NCI-H1092 (cell line): ENCODE measurements at places on chromosomes 6 and 20.

GRCh38 chr6:49676671-49677281 lies 36.6 kb downstream of the CRISP2 start:
- no peak for DNase-seq

DNA sequence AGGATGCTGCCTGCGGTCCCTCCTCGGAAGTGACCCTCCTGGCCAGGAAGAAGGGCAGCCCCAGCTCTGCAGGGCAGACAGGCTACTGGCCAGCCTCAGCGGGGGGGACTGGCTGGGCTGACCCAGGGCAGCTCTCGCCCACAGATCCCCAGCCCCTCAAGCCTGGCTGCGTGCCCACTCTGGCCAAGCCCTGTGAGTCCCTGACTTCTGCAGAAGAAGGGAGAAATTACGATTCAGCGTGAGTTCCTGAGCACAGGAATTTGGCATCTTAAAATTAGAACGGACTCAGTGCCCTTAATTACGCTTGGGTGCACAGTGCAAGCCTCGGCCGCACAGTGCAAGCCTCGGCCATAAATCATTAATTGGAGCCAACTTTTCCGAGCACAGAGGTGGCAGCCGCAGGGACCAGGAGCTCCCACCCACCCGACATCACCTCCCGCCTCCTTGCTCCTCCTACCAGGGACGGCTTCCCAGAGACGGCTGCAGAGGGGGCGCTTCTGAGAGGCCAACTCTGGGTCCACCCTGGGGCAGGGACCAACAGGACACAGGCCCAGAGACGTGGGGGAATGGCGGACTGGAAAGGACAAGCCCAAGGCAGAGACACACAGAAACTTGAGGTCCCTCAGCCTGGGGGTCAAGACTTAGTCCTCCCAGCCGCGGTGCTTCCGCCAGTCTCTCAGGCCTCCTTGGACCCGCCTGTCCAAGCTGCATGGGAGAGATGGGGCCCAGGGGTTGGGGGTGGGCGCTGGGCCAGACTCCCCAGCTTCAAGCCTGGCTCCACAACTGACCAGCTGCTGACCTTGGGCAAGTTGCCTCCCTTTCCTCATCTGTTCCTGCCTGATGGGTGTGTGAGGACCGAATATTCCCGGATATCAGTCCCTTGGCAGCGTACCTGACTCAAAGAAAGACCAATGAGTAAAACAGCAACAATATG lies 165.4 kb downstream of the TAF4 start:
- DNase-seq, result no peak

DNA sequence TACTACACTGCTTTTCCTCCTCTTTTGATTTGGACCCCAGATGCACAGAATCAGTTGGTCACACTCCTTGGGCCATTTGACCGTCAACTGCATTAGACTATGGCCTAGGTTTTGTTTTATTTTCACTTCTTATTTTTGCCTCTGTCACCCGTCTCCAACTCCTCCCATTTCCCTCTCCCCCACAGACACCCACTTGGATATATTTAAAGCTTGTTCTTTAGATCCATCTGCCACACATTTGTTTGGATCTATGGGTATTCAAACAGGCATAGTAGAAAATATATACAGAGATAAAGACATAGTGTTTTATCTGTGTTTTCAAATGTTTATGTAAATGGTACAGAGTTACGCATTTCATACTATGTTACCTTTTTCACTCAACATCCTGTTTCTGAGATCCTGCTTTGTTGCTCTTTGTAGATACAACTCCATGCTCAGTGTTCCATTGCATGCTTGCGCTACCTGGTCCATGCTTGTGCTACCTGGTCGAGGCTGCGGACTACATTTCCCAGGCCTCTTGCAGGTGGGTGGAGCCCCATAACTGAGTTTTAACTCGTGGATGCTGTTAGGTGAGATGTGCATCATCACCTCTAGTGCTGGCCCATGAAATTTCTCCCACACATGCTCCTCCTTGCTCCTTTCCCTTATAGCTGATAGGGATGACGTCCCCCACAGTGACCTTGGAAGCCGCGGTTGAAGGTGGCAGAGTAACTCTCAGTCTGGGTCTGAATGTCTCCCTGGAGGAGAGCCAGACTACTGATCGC lies 11.5 kb upstream of the PREX1 start:
- no peak for DNase-seq

- peak; percentile 22 for DNase-seq
Measured at GRCh38 chr20:542777-543368, 717 bp downstream of the CSNK2A1 start.

DNA sequence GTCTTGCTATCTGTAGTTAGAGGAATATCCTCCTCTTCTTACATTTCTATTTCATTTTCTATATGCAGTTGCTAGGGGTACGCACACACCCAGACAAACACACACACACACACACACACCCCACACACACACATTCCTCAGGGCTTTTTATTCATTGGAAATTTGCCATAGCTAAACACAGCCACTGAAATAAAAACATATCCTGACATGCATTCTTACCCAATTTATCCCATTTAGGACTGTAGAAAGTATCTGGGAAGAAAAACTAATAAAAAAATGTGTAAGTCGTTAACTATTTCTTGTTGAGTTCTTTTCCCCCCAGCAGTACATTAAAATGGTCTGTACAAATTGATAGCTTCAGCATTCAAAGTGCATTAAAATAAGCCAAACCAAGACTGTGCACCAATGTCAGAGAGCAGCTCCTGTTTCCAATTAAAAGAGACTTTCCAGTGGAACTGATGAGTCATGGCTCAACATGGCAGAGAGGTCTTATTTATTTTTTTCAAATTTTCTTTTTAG lies 357.9 kb upstream of the AGPAT4 start:
- DNase-seq, result no peak

GRCh38 chr6:159828074-159828473 lies 28.0 kb downstream of the PNLDC1 start:
- DNase-seq, result no peak

- no peak for DNase-seq
Measured at GRCh38 chr6:79301290-79301689, 66.8 kb upstream of the HMGN3 start.

DNA sequence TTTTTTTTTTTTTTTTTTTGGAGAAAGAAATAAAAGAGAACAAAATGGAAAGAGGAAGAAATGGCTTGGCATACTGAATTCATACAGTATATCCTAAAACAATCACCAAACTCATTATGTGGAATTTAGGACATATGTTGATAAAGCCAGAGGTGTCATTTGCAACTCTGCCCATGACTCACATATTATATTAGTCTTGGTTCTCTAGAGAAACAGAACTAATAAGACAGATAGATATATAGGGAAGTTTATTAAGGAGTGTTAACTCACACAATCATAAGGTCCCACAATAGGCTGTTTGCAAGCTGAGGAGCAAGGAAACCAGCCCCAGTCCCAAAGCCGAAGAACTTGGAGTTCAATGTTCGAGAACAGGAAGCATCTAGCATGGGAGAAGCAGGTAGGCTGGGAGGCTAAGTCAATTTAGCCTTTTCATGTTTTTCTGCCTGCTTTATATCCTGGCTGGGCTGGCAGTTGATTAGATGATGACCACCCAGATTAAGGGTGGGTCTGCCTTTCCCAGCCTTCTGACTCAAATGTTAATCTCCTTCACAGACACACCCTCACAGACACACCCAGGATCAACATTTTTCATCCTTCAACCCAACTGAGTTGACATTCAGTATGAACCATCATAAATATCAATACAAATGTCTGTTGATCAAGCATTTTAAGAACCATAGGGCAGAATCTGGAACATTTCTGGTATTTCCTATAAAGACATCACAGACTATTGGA lies 102.3 kb downstream of the UBE3D start:
- no peak for DNase-seq

DNA sequence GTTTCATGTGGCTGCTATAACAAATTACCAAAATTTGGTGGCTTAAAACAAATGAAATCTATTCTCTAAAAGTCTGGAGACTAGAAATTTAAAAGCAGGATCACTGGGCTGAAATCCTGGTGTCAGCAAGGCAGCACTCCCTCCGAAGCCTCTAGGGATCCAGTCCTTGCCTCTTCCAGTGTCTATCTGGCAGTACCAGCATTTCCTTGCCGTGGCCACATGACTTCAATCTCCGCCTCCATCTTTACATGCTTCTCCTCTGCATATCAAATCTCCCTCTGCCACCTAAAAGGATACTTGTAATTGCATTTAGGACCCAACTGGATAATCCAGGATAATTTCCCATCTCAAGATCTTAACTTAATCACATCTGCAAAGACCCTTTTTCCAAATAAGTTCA lies 30.2 kb downstream of the ARHGAP18 start:
- DNase-seq, result no peak

GRCh38 chr6:168851460-168852375 lies 401.9 kb downstream of the THBS2 start:
- no peak for DNase-seq

GRCh38 chr20:5164645-5165625 lies 38.1 kb downstream of the CDS2 start:
- no peak for DNase-seq

DNA sequence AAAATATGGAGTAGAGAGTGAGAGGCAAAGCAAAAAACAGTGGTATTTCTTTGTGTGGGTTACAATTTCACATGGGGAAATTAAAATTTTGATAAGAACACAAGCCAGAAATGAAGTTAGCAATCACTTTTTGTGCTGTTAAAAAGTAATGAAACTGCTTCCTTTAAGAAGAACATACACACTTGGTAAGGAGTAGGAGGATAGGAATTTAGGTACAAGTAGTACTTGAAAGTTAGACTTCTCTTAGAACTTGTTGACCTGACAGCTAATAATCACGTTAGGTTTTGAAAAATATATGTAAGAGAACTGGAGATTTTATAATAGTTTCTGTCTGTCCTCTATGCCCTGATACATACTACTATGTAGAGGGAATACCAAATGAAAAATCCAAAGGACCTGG lies 260.8 kb downstream of the ADGRB3 start:
- no peak for DNase-seq

DNA sequence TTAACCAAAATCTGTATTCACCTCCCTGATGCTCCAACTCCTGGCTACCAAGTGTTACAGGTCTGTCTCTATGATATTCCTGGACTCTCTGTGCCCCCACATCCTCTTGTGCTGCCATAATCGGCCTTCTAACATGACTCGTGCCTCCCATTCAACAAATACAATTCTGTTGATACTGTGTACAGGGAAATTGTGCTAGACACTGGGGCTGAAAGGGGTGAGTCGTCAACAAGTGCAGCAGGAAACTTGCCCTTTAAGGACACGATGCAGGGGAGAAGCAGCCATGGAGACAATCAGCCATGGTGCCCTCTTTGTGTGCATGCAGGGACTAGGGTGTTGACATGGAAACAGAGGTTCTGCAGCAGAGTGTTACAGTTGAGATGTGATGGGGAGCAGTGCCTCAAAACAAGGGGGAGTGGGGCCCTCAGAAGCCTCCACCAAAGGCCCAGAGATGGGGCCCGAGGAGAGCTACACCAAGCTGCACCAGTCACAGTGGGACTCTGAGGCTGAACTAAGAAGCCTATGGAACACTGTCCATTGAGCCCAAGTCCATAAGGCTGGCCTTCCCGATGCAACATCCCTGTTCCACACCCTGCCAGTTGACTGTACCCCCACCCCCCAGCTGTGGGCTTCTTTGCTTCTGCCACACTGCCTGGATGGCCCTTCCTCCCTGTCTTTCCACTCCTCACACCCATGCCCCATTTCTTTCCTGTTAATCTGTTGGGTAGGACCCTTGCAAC lies 3.1 kb downstream of the PCED1A start:
- no peak for DNase-seq

GRCh38 chr20:50625986-50626677 lies 65.2 kb downstream of the RIPOR3 start:
- DNase-seq, result peak; percentile 20

- no peak for DNase-seq
Measured at GRCh38 chr6:168949981-168950857, 303.4 kb downstream of the THBS2 start.

GRCh38 chr20:47165376-47165865 lies 191.1 kb downstream of the ZMYND8 start:
- no peak for DNase-seq

GRCh38 chr6:138540468-138540867 lies 41.2 kb upstream of the NHSL1 start:
- no peak for DNase-seq

DNA sequence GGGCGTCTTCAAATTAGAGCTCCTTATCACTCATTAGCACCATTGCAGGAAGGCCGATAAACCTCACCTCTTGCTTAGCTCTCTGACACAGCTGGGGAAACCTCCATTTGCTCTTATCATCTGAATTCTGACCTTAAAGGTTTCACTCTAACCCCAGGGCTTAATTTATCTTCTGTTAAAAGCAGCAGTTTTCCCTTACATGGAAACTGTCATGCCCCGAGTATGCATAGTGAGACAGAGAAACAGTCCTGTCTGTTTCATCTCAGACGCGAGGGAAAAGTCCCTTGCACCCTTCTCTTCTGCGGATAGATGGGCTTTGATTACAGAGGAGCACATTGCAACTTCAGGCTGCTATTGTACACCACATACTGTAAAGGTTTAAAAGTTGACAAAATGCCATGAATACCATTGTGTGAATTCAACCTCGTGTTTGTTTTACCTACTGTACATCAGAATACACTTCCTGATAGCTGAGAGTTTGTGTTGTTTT lies 191.5 kb upstream of the BMP2 start:
- DNase-seq, result no peak

- DNase-seq, result no peak
Measured at GRCh38 chr6:47788498-47788884, 6.7 kb downstream of the OPN5 start.

DNA sequence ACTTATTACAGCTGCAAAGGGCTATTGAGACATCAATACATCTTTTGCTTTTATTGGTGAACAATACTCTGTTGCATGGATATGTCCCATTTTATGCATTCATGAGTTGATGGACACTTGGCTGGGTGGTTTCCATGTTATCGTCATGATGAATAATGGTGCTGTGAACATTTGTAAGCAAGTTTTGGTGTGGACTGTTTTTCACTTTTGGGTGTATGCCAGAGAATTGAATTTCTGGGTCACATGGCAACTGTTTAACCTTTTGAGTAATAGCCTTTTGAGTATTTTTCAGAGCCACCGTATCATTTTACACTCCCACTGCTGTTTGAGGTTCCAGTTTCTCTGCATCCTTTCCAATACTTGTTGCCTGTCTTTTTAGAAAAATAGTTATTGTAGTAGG lies 107.0 kb downstream of the JARID2 start:
- DNase-seq, result no peak

DNA sequence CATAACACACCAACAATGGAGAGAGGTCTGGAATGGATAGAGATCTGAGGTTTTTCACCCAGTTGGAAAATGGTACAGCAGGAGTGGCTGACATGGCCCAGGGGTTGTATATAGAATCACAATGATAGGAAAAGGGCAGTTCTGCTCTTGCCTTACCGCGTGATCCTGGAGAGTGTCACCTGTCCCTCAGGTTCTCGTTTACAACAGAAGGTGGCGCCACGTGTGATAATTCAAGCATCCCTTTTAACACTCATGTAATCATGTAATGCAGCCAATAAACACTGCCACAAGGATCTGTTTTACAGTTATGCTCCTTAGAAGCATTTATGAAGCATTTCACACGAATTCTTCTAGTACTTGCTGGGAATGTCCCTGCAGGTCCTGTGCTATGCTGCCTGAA lies 12.9 kb upstream of the WFDC2 start:
- peak; percentile 42 for DNase-seq

DNA sequence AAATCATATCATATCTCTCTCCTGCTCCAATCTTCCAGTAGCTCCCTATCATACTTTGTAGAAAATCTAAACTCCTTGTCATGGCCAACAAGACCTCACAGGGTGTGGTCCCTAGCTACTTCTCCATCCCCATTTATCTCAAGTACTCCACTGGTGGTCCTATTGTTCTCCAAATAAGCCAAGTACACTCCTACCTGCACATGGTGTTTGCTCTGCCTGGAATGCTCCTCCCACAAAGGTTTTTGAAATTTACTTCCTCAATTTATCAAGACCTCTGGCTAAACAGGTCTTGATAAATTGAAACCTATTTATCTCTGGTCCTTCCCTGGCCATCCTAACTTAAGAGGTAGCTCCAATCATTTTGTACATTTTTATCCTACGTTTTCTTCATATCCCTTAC lies 12.1 kb downstream of the TMX4 start:
- no peak for DNase-seq
